ENCODE measurements at places on chromosomes 7 and 10. TPM values are rescaled to one million over a fixed set of nuclear protein-coding genes. Genes with fewer than 3 reads are reported as not detected.

The TMEM273 gene
- not detected for total RNA-seq

The GJD4 gene
- 0.22 TPM for total RNA-seq

The IFIT1B gene
- total RNA-seq = not detected

The AIFM2 gene
- 9.1 TPM for total RNA-seq

The MINDY4 gene
- total RNA-seq = 8.4 TPM

The PON3 gene
- 2.6 TPM for total RNA-seq

The DLX5 gene
- 1.5 TPM for total RNA-seq

The WDR86 gene
- total RNA-seq = 9.0 TPM

The LRIT1 gene
- total RNA-seq = not detected

The CFAP70 gene
- 3.6 TPM for total RNA-seq

The SCART1 gene
- total RNA-seq = 3.4 TPM

The TIMM23 gene
- total RNA-seq = 80.9 TPM

The CDK1 gene
- total RNA-seq = 32.9 TPM

The BLVRA gene
- 36.3 TPM for total RNA-seq

The UCN3 gene
- total RNA-seq = not detected

The SPDYE16 gene
- total RNA-seq = not detected

The PON1 gene
- total RNA-seq = under 0.01 TPM

The TRAPPC14 gene
- total RNA-seq = 6.7 TPM

The PDE6C gene
- total RNA-seq = not detected

The PTPRN2 gene
- 0.26 TPM for total RNA-seq

The HMX3 gene
- total RNA-seq = 0.11 TPM

The FGF8 gene
- total RNA-seq = 0.43 TPM

The CALHM3 gene
- total RNA-seq = not detected

The OLAH gene
- total RNA-seq = not detected

The C10orf62 gene
- total RNA-seq = 0.32 TPM

The ARL5B gene
- total RNA-seq = 20.1 TPM

The ANKRD1 gene
- total RNA-seq = 0.52 TPM

The SCD gene
- total RNA-seq = 72.6 TPM

The ANXA8 gene
- 0.39 TPM for total RNA-seq

The METTL27 gene
- 3.7 TPM for total RNA-seq

The GRM8 gene
- not detected for total RNA-seq

The GRB10 gene
- 43.6 TPM for total RNA-seq

The TMEM140 gene
- total RNA-seq = 12.0 TPM

The ACTR3C gene
- total RNA-seq = 7.8 TPM

The CTTNBP2 gene
- 0.65 TPM for total RNA-seq

The CXCL12 gene
- total RNA-seq = 17.7 TPM

The ANXA8L1 gene
- 0.32 TPM for total RNA-seq

The ELMO1 gene
- 15.3 TPM for total RNA-seq

The SH2D4B gene
- total RNA-seq = not detected

The LRRC72 gene
- total RNA-seq = not detected

The MARCHF5 gene
- 19.5 TPM for total RNA-seq

The TMEM178B gene
- 0.11 TPM for total RNA-seq

The TMEM184A gene
- 0.26 TPM for total RNA-seq

The ABCB4 gene
- total RNA-seq = 0.65 TPM

The UNC5B gene
- total RNA-seq = 12.2 TPM

The SFTPA1 gene
- total RNA-seq = not detected
